ENCODE measurements at places on chromosomes 4 and X.
A peak's percentile ranks its signal among the peaks of the same experiment; 100 is the strongest.

DNA sequence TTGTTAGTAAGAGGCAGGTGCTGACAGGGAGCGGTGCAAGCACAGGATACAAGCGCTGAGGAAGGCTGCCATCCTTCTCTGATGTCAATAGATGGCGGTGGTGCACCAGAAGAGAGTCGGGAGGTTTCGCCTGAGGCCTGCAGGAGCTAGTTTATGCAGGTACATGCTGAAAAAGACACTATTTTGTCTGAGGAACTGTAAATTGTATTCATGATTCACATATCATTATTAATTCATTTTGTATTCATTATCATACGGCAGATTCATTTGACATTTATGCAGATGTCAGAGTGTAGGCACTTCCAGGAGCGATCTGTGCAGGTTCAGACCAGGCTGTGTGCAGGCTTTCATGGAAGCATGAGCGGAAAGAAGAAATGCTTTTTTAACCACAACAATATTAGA lies 824.0 kb downstream of the STIM2 start:
- no peak for DNase-seq

GRCh38 chr4:184168406-184169019 lies 49.2 kb downstream of the ENPP6 start:
- peak; percentile 17 for DNase-seq

GRCh38 chrX:126448681-126449080 lies 103.9 kb downstream of the DCAF12L1 start:
- DNase-seq: no peak

DNA sequence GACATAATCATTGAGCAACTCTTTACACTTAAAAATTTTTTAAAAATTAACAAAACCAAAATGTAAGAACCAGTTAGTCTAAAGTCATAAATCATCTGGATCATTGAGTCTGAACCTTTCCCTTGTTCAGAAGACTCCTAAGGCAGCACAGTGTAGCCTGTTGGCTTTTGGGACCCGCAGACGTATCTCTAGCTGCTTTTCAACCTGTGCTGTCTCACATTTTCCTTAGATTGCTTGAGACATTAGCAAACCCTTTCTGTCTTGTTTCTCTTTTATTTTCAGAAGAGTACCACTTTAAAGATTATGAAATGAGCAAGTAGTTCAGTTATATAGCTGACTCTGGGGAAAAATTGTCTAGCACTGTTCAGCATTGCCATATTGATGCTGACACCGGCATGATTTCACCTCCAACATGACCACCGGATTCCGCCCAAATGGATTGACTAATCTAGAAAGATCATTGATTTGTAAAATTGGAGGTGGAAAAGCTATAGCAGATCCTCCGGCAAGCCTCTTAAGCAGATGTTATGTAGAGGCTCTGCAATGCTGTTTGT lies 8.9 kb downstream of the TCEANC start:
- DNase-seq: no peak

DNA sequence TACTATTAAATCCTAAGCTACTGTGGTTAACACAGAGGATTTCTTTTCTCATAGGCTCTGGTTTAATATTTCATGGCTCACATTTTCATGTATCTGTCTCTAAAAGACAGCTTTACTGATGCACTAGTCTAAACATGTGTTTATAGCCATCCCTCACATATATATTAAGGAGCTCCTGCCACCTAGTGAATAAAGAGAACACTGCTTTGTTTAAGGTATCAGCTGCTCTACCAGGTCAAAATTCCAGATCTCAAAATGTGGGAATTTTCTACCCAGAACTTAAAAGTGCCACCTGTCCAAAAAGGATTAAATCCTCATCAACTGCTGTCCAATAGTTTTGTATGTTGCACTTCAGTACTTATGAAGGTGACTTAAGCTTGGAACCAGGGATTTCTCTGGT lies 188.5 kb upstream of the TEX13C start:
- no peak for DNase-seq

GRCh38 chr4:103895876-103896465 lies 176.2 kb upstream of the TACR3 start:
- no peak for DNase-seq

GRCh38 chr4:66330125-66330524 lies 659.8 kb upstream of the EPHA5 start:
- no peak for DNase-seq

- DNase-seq: no peak
Measured at GRCh38 chr4:148034813-148035212, 302.9 kb downstream of the ARHGAP10 start.

DNA sequence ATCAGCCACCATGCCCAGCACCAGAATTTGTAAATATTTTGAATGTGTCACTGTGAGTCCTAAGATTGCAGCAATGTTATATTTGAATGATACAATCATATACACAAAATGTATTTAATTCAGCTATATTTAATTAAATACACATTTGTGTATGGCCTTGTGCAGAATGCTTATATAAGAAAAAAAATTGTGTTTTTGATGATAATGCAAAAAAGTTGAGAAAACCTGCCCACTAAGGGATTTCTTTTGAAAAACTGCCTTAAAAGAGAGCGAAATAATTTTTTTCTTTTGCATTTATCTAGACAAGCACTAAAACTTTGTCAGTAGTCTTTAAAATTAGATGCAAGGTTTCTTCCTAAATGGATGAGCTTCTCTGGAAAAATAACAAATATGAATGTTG lies 68.1 kb upstream of the OTUD4 start:
- no peak for DNase-seq

GRCh38 chrX:139691843-139692505 lies 16.0 kb downstream of the MCF2 start:
- DNase-seq: no peak

DNA sequence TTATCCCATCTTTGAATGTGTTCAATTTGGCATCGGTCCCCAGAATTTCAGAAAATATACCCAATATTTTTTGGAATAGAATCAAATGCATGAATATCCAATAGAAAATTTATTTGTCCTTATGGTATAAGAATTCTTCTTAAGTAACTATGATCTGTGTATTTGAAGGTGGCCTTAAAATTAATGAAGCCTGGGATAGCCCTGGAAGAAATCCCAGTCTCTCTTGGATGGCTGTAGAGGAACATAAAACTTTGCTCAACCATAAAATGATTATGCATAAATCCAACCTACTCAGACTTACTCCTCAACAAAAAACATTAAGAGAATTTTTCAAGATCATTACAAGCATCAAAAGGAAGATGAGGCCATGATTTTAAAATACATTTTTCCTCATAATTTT lies 269.4 kb upstream of the SMIM31 start:
- DNase-seq: no peak

All from activated gamma-delta T cell treated with anti-CD3 and anti-CD28 coated beads, Interleukin-2, amount 50 U/mL, for 16 hours (primary cell).